Left ventricle myocardium superior (tissue), 1 donor: ENCODE measurements at places on chromosomes 6 and 20.
A peak's percentile ranks its signal among the peaks of the same experiment; 100 is the strongest.

DNA sequence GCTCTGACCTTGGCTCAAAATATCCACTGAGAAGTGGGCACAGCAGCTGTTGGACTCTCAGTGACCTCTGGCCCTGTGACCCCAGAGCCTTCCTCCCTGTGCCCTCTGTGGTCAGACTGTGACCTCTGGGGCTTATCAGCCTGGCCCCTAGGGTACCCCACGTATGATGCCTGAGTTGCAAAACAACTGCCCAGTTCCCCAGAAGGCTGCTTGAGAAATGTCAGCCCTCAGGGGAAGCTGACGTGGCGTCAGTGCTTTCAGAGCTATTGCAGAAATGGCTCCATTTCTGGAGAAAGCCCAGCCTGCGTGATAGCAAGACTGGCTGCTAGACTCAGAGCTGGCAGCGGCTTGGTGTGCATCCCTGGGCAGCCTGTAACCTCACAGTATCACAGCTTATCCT is 31.5 kb upstream of the TGM2 start:
- peak; percentile 87 for DNase-seq

- DNase-seq, result no peak
Measured at GRCh38 chr6:17505767-17506280, 94.3 kb upstream of the FAM8A1 start.

GRCh38 chr6:145453376-145453775 is 281.9 kb downstream of the EPM2A start:
- no peak for DNase-seq

- DNase-seq, result no peak
Measured at GRCh38 chr20:46000262-46000996, 8.3 kb upstream of the MMP9 start.

GRCh38 chr6:4775494-4776130 is 592 bp upstream of the CDYL start:
- DNase-seq, result peak; percentile 84

GRCh38 chr20:24472426-24472825 is 3.0 kb downstream of the SYNDIG1 start:
- no peak for DNase-seq

- DNase-seq, result no peak
Measured at GRCh38 chr6:158003910-158004700, 22.4 kb downstream of the SYNJ2 start.

DNA sequence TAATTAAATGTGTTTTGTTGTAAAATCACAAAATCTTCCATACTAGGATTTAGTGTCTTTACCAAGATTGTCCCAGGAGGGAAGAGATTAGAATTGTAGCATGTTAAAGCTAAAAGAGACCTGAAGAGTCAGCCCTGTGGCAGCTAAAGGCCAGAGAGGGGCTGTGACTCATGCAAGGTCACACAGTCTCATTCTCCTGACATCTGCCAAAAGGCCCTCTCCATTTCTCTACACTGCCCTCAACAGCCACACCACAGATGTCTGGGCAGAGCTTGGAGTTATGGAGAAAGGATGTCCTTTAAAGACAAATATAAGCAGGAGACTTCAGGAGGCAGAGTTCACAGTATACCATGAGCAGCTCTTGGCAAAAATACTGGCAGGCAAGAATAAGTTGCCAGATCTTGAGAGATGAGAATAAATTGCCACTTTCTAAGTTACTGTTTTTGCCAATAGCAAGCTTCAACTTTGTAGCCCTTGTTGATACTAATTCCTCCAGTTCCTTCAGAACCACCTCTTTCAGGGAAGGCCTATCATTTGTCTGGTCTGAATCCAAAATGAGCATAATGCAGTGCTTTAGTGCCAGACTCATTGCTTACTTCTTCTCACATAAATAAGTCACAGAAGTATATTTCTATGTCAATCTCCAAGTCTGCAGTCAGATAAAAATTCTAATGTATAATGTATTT is 41.7 kb downstream of the AKIRIN2 start:
- no peak for DNase-seq

- no peak for DNase-seq
Measured at GRCh38 chr6:155493694-155494143, 38.1 kb upstream of the NOX3 start.

GRCh38 chr6:24054388-24054787 is 71.6 kb upstream of the NRSN1 start:
- DNase-seq, result no peak

DNA sequence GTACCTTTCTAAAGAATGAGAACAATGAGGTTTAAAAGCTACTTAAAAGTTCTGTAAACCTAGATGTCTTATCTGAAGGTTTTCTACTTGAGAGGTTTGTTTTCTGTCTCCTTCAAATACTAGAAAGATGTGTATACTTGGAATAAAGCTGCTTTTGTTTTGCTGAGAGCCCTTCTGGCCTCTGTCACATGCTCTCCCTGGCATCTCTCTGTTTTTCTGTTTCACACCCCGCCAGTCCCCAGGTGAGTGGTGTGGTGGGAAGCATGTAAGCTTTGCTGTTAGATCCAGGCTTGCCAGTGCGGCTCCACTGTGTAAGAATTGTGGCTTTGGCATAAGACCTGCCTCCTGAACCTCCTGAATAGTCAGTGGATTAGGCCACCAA is 56.8 kb downstream of the SNX9 start:
- DNase-seq, result no peak

- DNase-seq, result no peak
Measured at GRCh38 chr6:3323148-3323547, 64.4 kb downstream of the PSMG4 start.

- DNase-seq, result no peak
Measured at GRCh38 chr20:58402827-58403226, 13.8 kb downstream of the VAPB start.

DNA sequence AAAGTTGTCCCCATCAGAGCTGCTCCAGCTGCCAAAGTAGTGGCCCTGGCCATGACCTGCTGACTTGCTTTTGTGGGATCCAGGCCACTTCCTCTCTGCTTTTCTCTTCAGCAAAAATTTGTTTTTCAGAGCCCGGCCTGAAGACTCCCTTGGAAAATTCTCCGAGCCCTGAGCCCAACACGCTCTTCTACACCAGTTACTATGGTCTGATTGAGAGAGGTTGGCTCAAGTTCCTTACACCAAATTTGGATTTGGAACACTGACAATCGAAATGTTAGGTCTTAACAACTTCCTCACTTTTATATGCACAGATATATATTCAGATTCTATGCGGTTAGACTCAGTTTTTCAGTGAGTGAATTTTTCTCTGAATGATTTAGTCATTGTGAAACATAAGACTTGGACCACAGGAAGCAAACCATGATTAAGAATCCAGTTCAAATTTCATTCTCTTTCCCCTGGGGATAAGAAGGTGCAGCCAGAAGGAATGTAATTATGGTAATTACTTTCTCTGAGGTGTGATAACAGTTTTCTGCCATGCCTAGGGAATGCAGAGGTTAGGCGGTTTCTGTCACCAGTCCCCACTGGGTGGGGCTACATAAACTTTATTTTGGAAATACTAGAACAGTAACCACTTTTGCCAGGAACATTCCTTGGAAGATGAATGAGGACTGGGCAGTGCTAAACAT is 365.2 kb downstream of the SYNE1 start:
- peak; percentile 52 for DNase-seq
